ENCODE measurements at places on chromosomes 11 and 22.

- DNase-seq: no peak
Observed at GRCh38 chr22:43734370-43735150, 77.5 kb downstream of the EFCAB6 start.

- peak; percentile 48 for DNase-seq
Observed at GRCh38 chr11:72589802-72590761, 84.1 kb downstream of the PDE2A start.

DNA sequence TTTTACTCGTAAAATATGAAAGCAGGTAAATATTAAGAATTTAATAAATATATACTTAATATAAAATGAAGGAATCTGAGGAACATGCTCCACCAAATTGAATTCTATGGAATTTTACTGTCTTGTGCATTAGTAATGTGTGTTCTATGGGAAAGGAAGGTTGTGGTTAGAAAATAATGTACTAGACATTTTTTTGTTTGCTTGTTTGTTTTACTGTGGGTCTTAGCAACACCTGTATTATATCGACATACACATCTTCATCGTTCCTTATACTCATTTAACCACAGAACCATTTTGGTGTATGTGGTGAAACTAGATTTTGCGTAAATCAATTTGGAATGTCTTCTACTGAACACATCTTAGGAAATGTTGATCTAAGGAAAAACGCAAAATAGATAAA lies 114.1 kb upstream of the MTMR2 start:
- DNase-seq: peak; percentile 40

DNA sequence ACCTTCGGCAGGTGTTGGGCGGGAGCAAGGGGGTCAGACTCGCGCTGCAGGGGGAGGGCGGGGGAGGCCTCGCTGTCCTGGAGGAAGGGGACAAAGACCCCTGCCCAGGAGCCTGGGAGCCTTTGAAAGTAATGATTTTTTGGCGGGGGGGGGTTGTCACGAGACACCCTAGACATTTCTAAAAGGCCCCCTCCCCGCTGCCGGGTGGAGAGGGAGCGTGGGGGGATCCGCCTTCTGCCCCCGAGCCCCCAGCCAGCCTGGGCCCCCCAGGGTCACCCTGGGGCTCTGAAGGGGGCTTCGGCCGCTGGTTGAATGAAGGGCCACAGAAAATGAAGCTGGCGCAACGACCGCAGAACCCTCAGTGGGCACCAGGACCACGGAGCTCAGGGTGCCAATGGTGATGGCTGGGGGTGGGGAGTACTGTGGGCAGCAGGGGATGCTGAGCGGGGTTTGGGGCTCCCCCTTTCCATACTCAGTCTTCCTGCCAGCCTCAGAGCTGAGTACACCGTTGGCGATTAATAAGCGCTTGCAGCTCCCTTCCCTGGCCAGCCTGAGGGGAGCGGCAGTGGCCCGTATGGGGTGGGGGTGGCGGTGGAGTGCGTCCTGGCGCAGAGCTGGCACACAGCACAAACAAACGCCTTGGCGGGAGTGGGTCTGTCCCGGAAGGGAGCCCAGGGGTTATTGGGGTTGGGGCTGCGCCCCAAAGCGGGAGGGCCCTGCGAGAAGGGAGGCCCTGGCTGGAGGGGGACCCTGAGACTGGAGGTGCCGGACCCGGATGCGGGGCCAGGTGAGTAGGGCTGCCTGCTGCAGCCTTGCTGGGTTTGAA lies 1.2 kb upstream of the DUSP8 start:
- peak; percentile 41 for DNase-seq

DNA sequence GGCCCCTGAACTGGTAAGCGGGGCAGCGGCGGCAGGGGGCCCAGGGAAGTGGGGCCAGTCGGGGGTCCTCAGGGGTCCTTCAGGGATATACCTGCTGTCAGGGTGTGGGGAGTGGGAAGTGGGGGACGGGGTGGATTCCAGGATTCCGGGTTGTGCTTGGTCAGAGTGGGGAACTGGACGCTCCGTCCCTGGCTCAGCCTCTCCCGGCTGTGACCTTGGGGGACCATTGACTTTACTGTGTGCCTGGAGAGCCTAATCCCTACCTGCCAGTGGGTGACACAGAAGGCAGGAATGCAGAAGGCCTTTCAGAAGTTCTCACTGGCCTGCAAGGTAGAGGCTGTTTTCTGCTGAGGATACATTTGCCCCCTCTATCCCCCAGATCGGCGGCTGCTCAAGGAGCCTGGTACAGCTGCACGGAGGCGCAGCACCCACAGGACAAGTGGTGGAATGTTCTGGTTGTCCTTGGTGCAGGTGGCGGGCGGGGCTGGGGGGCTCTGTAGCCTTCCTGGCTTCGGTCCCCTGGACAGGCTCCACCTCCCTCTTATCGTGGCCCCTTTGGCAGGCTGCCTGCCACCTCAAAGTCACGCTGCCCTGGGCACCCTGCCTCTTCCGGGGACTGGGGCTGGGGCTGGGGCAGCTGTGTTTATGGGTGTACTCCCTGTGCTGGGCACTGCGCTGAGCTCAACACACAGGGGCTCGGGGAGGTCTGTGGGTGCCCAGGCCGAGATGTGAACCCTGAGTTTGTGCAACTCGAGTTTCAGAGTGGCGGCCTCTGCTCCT lies 18.4 kb downstream of the KCNQ1 start:
- DNase-seq: no peak

- no peak for DNase-seq
Observed at GRCh38 chr11:130527636-130528297, 79.3 kb downstream of the ADAMTS15 start.

DNA sequence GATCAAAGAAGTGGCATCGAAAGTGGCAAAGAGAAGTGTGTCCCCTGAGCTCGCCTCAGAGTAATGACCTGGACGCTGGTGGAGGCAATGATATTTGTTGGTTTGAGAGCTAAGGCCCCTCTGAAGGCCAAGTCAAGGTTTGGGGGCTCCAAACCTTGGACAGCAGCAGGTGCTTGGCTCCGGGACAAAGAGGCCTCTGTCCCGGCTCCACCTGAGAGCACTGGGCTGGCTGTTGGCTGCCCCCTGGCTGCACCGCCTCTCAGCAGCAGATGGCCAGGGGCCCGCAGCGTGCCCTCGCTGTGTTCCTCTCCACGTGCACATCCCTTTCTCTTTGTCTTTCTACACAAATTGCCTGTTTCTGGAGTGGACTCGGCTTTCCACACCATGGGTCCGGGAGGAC lies 301.3 kb downstream of the NTM start:
- DNase-seq: no peak

Measured in epithelial cell of esophagus (primary cell).